Right hindlimb (tissue), 1 donor: ENCODE measurements at places on chromosomes 7 and 10.
A peak's percentile ranks its signal among the peaks of the same experiment; 100 is the strongest.

- DNase-seq, result no peak
Observed at GRCh38 chr10:30454744-30455510, 20.9 kb downstream of the MAP3K8 start.

- no peak for DNase-seq
Observed at GRCh38 chr10:118495499-118495898, 99.9 kb downstream of the PRLHR start.

DNA sequence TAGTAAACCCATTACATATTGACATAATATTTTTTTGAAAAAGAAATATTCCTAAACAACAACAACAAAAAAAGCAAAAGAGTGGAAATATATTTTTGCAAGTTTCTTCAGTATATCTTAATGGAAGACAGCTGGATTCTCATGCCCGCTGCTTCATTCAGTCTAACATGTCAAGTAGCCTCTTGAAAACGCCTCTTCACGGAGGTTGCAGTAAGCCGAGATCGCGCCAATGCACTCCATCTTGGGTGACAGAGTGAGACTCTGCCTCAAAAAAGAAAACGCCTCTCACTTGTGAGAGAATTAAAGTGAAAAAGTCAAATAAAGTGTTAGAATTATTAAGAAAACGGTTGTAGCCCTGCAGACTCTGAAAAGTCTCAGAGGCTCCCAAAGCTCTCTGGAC lies 1.3 kb downstream of the CUTC start:
- DNase-seq, result no peak

DNA sequence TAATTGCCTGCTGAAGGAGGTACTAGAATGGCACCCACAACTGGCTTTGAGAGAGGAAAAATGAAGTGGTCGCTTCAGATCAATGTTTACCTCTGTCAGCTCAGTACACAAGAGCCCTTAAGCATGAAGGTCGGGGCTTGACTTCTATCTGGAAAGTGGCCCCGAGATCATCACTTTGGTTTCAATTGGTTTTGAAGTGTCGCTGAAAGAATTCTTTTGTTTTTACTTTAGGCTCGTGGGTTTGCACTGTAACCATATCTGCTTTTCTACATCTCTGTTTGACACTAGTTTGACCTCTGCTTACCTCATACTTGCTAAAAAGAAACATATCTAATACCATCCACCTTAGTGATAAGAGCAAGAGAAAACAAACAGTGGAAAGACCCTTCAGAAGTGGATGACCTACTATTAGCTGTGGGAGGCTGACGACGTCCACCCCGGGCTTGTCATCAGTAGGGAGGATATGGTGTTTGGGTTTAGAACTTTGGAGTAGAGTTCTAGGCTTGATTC lies 361.8 kb downstream of the GATA3 start:
- no peak for DNase-seq

- DNase-seq, result no peak
Observed at GRCh38 chr10:86365346-86366032, 1.1 kb downstream of the GRID1 start.

GRCh38 chr10:43233601-43234430 lies 33.0 kb downstream of the RASGEF1A start:
- DNase-seq, result peak; percentile 9
